ENCODE measurements at places on chromosomes 5 and 9.

GRCh38 chr9:17398350-17398749 is 180.5 kb upstream of the SH3GL2 start:
- DNase-seq: no peak

GRCh38 chr5:77129391-77129990 is 42.4 kb upstream of the ZBED3 start:
- peak; percentile 44 for DNase-seq

DNA sequence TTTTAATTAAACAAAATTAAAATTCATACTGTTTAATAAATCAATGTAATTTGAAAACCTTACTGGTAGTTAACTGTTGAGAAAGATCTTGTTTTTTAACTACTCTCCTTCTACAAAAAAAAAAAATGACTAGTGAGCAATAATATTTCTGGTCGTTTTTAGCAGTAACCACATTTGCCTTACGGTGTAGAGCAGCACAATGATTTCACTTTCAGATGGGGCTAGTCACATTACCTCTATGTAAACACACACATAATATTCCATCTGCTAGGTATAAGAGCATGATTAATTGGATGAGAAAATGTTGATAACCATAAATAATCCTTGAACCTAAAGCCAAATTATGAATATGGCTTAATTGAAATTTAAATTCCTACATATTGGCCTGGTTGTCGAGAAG is 198.1 kb downstream of the CHSY3 start:
- no peak for DNase-seq

- DNase-seq: peak; percentile 36
These were observed 25.2 kb downstream of the NEURL1B start for GRCh38 chr5:172666251-172666650.

- peak; percentile 79 for DNase-seq
These were observed 3.0 kb upstream of the ERGIC1 start for GRCh38 chr5:172830876-172831662.
